Regular cardiac myocyte (primary cell): ENCODE measurements at places on chromosomes 3 and 15. TPM values are rescaled to one million over a fixed set of nuclear protein-coding genes. Genes with fewer than 3 reads are reported as not detected.

The GABRB3 gene
- 0.19 and 0.28 TPM in 2 replicates for total RNA-seq

The ARHGEF3 gene
- total RNA-seq = 14.4 and 18.6 TPM in 2 replicates

The GUCA1C gene
- not detected in 2 replicates for total RNA-seq

The AHSG gene
- total RNA-seq = not detected in 2 replicates

The NRROS gene
- total RNA-seq = 0.58 and 0.85 TPM in 2 replicates

The SPTSSB gene
- under 0.01 TPM in 1 of 2 replicates, not detected in the other for total RNA-seq

The MKRN3 gene
- under 0.01 and 0.19 TPM in 2 replicates for total RNA-seq

The POLQ gene
- 1.7 and 11.3 TPM in 2 replicates for total RNA-seq

The DZIP3 gene
- total RNA-seq = 10.0 and 11.6 TPM in 2 replicates

The CEP152 gene
- total RNA-seq = 9.6 and 11.3 TPM in 2 replicates

The CYP19A1 gene
- 0.19 and 1.1 TPM in 2 replicates for total RNA-seq

The LMAN1L gene
- not detected in 2 replicates for total RNA-seq

The PRR20G gene
- not detected in 2 replicates for total RNA-seq

The ALDH1L1 gene
- 2.1 and 4.8 TPM in 2 replicates for total RNA-seq

The SCG5 gene
- total RNA-seq = 9.0 and 54.4 TPM in 2 replicates

The CLRN1 gene
- total RNA-seq = not detected in 2 replicates

The MRPS22 gene
- total RNA-seq = 62.6 and 86.1 TPM in 2 replicates

The CD86 gene
- not detected in 2 replicates for total RNA-seq

The LRTM1 gene
- total RNA-seq = not detected in 2 replicates

The HYAL1 gene
- 0.96 and 2.5 TPM in 2 replicates for total RNA-seq

The PRRT3 gene
- total RNA-seq = 1.2 and 2.0 TPM in 2 replicates

The CLDN1 gene
- 0.38 and 2.0 TPM in 2 replicates for total RNA-seq

The GOLGA6D gene
- total RNA-seq = under 0.01 TPM in 1 of 2 replicates, not detected in the other

The MAP6D1 gene
- 2.9 and 3.4 TPM in 2 replicates for total RNA-seq

The SOX14 gene
- not detected in 2 replicates for total RNA-seq

The CADM2 gene
- total RNA-seq = 0.85 TPM in 1 of 2 replicates, not detected in the other

The C2CD4A gene
- 0.28 TPM in 1 of 2 replicates, not detected in the other for total RNA-seq

The ARHGEF26 gene
- 1.1 and 4.0 TPM in 2 replicates for total RNA-seq

The RHOV gene
- total RNA-seq = not detected in 2 replicates

The ABI3BP gene
- 26.6 and 121 TPM in 2 replicates for total RNA-seq
